ENCODE measurements at places on chromosomes 5 and 9.

GRCh38 chr5:76724871-76725270 lies 8.9 kb downstream of the F2R start:
- DNase-seq: no peak

DNA sequence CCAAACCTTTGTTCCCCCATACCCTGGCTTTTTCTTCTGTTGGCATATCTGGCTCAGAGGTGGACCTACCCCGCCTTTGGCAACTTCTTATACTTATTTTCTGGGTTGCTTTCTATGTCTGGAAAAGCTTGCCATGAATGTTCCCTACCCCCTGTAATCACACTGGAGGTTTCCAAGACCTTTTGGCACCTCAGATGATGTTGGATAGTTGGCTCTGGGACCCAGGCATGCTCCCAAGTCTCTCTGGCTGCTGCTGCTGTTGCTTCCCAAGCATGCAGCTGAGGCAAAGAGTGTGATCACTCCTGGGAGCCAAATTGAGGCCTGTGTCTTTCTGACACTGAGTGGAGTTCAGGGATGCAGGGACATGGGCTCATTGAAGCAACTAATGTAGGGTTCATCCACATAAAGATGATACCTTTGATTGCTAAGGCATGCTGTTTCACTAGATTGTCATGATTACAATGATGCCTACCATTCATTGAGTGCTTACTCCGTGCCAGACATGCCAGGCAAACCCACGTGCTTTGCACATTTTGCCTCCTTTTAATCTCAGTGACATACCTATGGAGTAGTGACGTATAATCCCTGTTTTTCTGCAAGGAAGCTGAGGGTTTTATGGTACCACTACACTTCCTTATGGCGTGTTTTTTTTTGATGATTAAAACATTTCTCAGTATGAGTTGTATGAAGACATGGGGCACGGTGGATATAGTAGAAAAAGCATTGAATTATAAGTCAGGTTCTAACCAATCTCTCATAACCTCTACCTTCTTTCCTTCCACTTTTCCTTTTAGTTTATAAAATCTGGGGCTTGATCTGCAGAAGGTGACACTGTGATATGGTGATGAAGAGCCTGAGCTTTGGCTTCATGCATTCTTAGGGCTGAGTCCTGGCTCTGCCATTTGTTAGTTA lies 73.1 kb downstream of the ARHGAP26 start:
- no peak for DNase-seq

DNA sequence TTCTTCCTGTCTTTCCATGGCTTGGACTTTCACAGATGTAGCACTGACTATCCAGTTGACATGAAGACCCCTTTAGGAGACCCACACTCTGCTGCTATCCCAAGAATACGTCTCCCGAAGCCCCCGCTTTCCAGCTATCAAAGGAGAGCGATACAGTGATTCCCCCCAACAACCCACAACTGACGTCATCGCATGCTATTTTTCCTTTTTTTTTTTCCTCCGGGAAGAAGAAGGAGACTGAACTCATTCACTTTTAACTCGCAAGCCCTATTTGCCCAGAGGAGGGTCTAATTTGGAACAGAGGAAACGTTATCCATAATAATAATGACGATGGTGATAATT lies 2.1 kb downstream of the PAPPA start:
- no peak for DNase-seq

- no peak for DNase-seq
These were observed 3.6 kb upstream of the OLFM1 start for GRCh38 chr9:135083831-135084230.

DNA sequence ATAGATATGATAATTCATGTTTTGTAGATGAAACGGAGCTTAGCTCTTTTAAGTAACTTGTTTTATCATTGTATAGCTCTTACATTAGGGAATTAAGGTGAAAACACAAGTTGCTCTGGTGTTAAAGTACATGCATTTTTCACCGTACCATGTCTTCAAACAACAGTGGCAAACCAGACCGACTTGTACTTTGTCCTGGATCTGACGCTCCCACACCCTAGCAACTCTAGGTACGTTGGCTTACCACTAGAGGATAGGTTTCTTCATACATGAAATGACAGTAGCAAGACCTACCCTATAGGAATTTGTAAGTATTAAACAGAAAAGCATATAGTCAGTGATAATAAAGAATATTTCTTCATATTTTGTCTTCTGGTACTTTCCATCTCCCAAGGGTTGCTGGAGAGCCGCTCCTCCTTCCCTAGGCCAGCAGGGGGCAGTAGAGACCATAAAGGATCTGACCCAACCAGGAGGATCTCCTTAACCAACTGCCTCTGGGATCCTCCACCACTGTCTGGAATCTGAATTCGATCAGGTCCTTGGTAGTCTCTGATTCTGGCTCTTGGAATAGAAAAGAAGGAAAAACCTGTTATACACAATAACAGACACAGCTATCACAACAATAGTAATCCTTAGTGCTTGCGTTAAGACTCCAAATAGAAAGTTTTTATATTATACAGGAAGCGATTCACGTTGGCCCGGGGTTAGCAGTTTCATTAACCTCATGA lies 136.7 kb downstream of the CAVIN4 start:
- DNase-seq: peak; percentile 59

- peak; percentile 31 for DNase-seq
These were observed 66.7 kb downstream of the PCDH1 start for GRCh38 chr5:141811287-141812155.

DNA sequence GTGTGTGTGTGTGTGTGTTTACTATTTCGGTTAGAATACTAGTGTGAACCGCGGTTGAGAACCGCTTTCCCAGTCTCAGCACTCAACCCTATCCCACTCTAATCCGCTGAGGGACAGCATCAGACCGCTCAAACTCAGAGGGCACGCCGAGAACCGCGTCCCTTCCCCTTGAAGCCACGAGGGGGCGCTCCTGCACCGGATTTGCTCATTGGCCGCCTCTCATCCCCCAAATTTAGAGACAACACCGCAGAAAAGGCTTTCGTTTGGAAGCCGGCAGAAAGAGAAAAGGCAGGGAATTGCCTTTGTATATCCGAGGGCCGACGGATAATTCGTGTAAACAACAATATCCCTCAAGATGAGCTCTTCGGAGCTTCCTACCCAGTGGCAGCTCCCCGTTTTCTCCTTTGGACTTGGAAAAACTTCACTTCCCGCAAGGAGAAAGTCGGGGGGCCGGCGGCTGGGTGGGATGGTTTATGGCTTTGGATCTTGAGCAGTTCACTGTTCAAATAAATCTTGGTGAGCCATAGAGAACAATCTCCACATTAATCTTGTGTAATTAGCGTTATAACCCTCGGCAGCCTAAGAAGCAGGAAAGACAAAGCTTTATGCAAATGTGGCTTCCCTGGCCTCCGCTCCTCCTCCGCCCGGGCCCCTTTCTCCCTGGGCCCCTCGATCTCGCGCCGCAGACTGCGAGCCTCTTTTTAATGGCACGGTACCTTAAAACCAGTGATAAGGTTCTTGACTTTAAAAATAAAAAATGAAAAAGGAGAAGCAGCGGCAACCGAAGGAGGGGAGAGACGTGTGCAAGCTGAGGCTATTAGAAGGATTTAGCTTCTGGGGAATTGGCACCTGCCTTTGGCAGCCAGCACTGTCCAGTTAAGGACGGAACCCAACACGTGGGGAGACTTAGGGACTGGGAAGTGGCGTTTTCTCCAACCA lies 296.8 kb downstream of the PARP8 start:
- DNase-seq: peak; percentile 80

DNA sequence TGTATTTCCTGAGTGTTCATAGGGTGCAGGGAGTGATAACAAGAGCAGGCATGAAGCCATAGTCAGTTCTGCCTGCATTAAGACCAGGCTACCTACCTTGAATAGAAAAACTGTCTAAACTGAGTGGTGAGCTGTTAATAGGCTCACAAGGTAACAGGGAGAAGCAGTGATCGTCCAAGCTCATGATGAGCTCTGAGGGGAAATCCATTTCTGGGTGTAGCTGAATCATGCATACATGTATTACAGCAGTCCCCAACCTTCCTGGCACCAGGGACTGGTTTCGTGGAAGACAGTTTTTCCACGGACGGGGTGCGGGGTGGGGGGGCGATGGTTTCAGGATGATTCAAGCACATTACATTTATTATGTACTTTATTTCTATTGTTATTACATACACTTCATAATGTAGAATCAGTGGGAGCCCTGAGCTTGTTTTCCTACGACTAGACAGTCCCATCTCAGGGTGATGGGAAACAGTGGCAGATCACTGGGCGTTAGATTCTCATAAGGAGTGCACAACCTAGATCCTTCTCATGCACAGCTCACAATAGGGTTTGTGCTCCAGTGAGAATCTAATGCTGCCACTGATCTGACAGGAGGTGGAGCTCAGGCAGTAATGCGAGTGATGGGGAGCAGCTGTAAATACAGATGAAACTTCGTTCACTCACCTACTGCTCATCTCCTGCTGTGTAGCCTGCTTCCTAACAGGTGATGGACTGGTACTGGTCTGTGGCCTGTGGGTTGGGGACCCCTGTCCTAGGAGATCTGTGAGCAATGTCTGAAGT lies 100.0 kb upstream of the IL6ST start:
- DNase-seq: peak; percentile 90

DNA sequence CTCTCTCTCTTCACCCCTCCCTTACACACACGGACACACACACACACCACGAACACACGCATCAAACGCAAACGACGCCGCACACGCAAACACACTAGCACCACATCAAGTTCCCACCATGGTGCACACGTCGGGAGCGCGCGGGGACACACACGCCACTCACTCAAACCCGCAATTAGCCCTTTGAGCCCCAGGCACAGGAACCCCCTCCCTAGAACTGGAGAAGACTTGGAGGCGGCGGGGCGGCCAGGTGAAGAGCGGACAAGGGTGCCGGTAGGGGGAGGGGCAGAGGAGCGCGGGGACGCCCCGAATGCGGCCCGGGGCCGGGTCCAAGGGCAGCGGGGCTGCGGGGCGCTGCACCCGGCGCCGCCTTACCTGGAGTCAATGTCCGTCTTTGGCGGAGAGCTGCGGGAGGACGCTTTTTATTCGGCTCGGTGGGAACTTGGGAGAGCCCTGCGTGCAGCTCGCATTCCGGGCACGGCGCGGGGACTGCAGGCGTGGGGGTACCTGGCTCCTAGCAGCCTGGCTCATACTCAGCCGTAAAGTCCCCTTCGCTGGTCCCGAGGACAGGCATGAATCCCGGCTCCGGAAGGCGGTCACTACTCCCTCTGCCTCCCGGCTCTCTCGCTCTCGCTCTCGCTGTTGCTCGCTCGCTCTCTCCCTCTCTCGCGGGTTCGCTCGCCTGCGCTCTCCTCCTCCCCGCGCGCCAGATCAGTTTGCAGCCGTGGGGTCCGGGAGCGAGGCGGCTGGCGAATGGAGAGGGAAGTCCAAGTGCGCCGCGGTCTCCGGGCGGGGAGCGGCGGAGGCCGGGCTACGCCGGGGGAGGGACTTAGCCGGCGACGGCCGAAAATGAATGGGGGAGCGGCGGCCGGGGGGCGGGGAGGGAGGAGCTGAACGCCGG lies at the start of gene BRINP1:
Gene BRINP1, minus strand, starts transcription at position 755 of the 901 bp plus-strand sequence. CDS start 56,080 bp downstream, outside the sequence.
- no peak for DNase-seq

DNA sequence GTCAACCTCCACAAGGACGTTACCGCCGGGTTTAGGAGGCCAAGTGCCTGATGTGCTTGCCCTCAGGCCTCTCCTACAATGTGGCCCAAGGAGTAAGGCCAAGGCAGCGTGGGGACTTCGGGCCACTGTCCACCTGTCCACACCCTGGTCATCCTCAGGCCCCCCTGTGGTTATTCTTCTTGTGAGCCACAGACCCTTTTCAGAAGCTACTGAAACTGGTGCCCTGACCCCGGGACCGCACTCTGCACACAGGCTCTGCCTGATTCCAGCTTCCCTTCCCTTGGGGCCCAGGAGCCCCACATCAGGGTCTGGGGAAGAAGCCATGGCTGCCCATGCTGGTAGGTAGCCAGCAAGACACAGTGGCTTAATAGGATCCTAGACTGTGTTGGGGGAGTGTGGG lies 128.8 kb downstream of the OLFM1 start:
- DNase-seq: no peak

DNA sequence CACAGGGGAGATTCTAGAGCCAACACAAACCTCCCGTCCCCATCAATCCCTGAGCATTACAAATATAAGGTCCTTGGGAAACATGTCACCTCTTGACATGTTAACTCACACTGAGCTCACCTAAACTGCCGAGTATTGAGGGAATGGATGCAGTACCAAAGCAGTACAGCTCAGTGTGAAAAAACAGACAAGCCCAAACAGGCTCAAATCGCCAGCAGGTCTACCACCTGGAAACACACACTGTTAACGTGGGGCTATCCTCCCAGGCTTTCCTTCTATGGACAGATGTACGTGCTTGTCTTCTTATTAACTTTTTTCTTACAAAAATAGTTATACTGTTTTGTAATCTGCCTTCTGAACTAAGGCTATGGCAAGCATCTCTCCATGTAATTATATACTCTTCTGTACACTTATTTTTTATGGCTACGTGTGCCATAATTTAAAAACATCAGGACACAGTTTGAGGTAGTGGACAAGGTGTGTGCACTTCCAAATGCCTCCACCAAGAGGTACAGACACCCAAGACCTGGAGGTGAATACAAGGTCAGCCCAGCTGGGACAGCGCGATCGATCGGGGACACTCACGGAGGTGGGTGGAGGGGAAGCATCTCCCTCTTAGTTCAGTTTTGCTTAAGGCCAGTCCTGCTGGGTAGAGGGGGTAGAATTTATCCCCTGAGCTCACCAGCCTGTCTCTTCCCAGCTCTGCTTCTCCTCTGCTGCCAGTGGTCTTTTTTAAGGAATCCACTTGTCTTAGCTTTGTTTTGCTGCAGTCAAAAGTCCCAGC lies 76.5 kb downstream of the DAP start:
- DNase-seq: no peak

DNA sequence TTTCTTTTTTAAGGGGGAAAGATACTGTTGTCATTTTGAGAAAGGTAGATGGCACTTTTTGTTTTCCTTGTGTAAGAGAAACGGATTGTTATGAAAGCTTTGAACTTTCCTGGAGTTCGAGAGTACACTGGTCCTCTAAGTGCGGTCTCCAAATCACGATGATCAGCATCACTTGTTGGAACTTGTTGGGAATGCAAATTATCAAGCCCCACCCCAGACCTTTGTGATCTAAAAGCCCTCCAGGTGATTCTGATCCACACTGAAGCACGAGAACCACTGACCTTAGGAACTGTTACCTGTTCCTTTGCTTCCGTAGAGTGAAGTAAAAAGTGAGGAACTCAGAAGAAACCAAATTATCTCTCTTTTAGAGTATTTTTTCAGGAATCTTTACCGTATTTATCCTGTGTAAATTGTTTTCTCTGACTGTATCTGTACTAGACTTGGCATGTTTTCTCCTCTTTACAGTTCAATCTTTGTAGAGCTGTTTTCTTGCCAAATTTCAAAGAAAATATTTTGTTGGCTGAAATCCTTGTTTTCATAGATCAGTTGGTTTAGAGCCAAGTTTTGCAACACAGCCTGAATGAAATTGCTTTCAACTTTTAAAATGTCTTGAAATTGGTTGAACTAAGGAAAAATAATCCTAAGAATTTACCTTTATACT lies 4.0 kb downstream of the MAT2B start:
- peak; percentile 20 for DNase-seq

All from activated CD4-positive, alpha-beta memory T cell treated with anti-CD3 and anti-CD28 coated beads for 36 hours (primary cell).